ENCODE measurements at places on chromosomes 13 and 19.

DNA sequence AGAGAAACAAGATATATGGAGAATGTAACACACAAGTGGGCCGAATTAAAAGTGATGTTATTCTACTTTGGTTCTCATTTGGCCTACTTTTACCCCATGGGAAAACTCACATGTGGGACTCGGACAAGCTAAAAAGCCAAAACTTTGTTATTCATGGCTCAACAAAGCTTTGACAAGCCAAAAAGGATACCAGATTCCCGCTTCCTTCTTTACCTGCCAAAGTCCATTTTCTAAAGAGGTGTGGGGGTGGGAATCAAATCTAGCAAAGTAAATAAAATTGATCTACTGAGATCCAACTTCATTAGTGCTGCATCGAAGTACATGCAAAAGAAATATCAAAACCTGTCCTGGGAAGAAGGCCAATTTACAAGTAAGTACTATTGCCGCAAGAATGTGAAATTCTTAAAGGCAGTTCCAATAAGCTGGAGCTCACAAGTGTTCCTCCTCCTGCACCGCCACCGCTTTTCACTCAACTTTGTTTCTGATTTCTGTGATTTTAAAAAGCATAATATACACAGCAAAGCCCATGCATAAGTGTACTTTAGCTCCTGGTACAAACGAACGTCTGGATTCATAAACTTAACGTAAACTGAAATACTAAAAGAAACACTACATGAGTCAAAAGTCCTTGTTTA lies 1.1 kb downstream of the LNX2 start:
- DNase-seq: no peak

GRCh38 chr19:18939922-18940768 lies 872 bp downstream of the HOMER3 start:
- DNase-seq: peak; percentile 48

- DNase-seq: peak; percentile 28
These were observed 2.4 kb downstream of the NR2F6 start for GRCh38 chr19:17243211-17243829.

DNA sequence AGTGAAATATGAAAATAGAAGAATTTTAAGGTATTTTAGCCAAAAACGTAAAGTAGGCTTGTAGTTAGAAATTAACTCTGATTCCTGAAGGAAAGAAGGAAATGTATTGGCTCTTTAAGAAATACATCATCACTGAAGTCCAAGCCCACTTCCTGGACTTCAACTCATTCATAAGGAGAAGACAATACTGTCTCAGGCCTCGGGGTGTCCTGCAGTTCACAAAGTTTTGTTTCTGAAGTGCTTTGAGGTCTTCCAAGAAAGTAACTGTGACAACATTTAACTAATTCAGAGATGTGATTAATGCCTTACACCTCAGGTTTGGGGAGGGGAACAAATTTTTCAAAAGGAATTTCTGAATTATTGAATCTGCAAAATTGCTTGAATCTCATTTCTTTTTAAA lies 65.8 kb upstream of the STARD13 start:
- DNase-seq: no peak

DNA sequence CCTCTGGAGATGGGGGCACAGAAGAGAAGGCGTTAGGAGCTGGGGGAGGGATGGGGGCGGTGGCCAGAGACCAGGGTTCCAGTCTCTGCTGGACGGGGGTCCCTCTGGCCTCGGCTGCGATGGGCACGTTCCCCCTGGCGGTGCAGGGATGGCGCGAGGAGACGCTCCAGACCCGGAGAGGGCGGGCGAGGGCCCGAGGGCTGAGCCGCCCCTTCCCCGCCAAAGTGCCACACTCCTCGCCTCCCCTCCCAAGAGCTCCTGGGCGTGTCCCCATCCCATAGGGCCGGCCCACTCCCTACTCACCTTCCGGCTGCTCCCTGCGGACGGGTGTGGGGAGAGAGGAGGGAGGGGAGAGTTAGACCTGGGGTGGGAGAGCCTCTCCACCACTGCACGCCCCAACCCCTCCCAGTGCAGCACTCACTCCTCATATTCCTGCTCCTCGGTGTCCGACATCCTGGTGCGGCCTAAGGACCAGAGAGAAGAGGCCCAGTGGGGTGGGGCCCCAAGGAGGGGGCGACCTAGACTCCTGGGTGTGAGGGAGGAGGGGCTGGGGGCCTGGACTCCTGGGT lies 2.2 kb downstream of the TNNT1 start:
- no peak for DNase-seq

GRCh38 chr13:57443494-57443893 lies 188.1 kb upstream of the PCDH17 start:
- no peak for DNase-seq

DNA sequence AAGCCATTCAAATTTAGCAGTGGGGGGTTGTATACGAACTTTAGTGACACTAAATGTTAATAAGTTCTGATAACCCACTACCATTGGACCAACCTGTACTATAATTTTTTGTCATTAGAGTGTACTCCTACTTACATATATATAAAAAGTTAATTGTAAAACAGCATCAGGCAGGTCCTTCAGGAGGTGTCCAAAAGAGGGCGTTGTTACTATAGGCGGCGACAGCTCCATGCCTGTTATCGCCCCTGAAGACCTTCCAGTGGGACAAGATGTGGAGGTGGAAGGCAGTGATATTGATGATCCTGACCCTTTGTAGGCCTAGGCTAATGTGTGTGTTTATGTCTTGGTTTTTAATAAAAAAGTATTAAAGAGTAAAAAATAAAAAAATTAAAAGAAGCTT lies 27.5 kb downstream of the SPRYD7 start:
- no peak for DNase-seq

- DNase-seq: no peak
These were observed 55.3 kb downstream of the STK24 start for GRCh38 chr13:98521461-98522247.

GRCh38 chr13:39847336-39847735 lies 191.9 kb downstream of the COG6 start:
- DNase-seq: no peak

GRCh38 chr19:39401549-39402345 lies 4.9 kb upstream of the ZFP36 start:
- DNase-seq: no peak

GRCh38 chr19:2555422-2556220 lies 79.7 kb downstream of the GADD45B start:
- no peak for DNase-seq

- DNase-seq: no peak
These were observed 330.1 kb downstream of the UQCRFS1 start for GRCh38 chr19:28882818-28883217.

- no peak for DNase-seq
These were observed 148.1 kb downstream of the VWA8 start for GRCh38 chr13:41812851-41813250.

DNA sequence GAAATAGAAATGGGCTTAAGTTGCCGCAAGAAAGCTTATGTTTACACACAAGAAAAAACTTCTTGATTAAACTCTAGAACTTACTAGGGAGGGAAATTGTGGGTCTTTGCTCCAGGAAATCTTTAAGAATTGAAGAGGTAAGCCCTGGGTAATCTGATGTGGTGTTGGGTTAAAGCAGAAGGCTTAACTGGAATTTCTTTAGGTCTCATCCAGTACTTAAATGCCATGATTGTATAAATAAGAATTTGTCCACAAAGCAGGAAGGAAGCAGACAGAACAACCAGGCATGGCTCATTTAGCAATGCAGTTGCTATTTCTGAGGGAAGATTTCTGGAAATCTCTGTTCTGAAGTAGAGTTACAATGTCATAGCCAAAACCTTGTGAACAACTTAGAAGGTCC lies 360.4 kb downstream of the KLF5 start:
- DNase-seq: no peak

- no peak for DNase-seq
These were observed 7.2 kb downstream of the ZBTB7A start for GRCh38 chr19:4059453-4059871.

DNA sequence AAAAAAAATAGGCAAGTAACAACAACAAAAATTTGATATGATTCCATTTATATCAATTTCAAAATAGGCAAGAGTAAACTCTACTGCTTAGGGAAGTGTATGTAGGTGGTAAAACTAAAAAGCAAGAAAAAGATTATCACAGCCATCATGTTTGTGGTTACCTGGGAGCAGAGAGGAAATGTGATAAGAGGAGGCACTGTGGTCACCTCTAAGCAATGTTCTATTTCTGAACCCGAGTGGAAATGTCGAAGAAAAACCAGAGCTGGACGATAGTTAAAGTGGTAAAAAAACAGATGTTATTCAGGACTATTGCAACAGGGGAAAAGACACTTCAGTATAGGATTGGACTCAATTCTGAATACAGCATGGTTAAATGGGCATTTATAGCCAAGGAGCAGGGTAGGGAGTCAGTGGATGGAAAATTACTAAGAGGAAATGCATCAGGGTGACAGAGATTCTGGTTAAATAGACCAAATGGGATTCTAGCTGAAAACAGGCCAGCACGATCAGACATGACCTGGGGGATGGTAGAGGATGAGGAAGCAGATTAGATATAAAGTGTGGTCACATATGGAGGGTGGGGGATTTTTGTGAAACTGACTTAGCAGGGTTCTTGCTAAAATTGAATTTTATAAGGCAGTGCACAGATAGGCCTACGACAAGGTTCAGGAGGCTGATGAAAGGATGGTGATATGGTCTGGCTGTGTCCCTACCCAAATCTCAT lies 6.0 kb upstream of the TEX30 start:
- no peak for DNase-seq

DNA sequence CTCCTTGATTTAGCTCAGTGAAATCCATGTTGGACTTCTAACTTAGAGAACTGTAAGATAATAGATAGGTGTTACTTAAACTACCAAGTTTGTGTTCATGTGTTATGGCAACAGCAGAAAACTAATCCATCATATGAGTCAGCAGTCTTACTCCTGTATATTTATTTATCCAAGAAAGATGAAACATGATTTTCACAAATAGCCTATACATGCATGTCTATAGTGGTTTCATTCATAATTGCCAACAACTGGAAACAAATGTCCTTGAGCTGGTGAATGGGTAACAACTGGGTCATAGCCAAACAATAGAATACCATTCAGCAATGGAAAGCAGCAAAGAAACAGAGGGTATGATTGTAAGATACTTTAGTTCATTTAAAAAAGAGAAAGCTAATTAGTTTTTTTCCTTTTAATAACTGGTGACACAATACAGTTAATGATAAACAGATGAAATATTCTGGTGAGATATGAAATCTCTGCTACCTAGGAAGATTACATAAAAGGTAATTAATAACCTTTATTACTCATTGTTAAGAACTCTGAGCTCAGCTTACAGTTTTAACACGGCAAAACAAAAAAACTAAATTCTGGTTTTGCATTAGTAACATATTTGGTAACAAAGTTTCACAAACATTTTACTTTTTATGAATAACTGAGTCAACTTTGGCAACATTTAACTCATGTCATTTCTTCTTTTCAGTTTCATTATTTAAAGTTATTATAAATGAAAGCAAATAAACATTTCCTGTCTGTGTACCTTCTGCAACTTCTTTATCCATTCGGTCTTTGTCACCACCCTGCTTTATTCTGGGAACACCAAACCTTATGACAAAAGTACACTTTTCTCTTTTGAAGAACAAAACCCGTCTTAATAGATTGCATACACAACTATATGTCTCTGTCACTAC lies 181.3 kb downstream of the LIG4 start:
- no peak for DNase-seq

GRCh38 chr13:48401480-48401879 lies 11.4 kb downstream of the LPAR6 start:
- DNase-seq: no peak

DNA sequence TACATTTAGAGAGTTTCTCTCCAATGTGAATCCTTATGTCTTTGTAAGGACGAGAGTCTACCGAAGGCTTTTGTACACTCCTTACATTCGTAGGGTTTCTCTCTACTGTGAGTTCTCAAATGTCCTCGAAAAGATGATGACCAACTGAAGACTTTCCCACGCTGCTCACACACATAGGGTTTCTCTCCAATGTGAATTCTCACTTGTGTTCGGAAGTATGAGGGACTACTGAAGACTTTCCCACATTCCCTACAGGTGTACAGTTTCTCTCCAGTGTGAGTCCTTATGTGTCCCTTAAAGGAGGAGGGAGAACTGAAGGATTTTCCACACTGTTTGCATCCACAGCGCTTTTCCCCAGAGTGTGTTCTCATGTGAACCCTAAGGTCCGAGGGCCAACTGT lies 4.0 kb upstream of the ZNF57 start:
- DNase-seq: no peak

DNA sequence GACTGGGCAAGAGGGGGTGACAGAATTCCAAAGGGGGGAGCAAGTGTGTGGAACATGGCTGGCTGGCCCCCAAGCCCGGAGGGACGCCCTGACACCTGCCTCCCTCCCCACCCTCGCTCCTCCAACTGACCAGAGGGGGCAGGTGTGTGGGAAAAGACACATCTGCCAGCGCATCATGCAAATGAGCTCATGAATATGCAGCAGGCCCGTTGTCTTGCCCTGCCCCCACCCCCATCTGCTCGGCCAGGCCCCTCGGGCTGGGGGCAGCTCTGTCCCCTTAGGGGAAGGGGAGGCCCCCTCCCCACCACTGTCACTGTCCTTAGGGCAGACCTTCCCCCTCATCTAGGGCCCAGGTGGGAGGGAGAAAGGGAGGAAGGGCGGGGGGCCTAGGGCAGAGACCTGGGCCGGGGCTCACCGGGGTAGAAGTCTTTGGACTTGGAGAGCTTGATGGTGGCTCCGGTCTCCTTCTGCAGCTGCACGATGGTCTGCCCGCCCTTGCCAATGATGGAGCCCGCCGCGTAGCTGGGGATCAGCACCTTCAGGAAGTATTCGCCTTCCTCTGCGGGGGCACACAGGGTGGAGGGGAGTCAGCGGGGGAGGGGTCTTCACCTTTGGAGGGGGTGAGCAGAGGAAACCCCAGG lies 12.9 kb downstream of the NOVA2 start:
- DNase-seq: peak; percentile 47

DNA sequence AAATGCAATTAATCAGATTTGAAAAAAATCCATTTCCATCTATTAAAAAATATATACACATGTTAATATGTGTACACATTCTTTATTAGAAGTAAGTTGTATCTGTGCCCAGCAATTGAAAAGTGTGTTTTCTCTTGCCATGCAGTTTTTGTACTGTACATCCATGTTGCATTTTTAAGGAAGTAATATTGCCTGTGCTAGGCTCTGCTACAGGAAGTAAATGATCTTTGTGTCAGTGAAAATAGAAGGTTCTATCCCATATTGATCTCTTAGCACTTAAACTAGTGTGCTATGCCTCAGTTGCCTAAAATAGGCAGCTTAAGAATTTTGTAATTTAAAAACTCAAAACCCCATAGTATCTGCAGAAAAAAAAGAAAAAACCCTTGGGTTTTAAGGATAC lies 122.5 kb downstream of the CDK8 start:
- DNase-seq: no peak
